ENCODE measurements at places on chromosomes 1 and 21.

DNA sequence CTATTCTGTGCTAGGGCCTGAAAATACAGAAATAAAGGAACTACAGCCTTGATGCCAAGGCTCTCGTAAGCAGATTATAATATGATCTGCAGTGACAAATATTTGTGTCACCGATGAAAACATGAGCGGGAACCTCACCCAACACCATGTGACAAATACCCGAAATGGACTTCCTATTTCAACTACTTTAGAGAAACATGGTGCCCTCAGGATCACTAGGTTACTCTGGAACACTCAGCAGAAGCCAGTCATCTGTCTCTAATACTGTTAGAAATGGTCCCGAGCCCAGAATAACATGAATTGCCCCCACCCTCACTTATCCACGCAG lies 463 bp upstream of the VAMP3 start:
- DNase-seq, result no peak

DNA sequence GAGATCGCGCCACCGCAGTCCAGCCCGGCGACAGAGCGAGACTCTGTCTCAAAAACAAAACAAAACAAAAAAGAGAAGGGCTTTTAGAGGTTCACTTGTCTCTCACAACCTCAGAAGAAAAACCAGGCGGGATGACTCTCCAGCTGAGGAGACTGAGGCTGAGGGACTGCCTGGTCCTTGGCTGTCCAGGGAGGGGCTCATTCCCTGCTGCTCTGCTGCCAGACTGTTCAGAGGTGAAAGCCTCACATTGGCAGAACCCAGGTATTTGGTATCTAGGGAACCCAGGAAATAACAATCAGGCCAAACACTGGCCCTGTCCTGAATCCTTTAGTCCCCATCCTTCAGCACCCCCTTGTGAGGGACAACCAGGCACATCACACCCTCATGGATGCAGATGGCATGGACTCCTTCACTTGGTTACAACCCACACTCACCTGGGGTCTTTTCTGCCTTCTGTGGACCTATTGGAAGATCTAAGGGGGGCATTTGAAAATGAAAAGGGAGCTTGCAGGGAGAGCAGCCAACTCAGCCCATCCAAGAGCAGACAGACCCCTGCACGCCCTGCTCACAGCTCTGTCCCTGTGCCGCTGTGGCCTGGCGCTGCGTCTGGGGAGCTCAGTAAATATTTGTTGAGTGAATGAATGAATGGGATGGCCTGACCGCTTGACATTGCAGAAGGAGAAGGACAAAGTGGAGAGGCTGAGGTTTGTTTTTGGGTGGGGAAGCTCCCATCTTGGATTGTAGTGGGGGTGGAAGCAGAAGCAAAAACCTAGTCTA lies 33.4 kb downstream of the CD247 start:
- DNase-seq, result no peak

GRCh38 chr1:228096416-228097332 lies 6.5 kb downstream of the C1orf35 start:
- DNase-seq, result no peak

DNA sequence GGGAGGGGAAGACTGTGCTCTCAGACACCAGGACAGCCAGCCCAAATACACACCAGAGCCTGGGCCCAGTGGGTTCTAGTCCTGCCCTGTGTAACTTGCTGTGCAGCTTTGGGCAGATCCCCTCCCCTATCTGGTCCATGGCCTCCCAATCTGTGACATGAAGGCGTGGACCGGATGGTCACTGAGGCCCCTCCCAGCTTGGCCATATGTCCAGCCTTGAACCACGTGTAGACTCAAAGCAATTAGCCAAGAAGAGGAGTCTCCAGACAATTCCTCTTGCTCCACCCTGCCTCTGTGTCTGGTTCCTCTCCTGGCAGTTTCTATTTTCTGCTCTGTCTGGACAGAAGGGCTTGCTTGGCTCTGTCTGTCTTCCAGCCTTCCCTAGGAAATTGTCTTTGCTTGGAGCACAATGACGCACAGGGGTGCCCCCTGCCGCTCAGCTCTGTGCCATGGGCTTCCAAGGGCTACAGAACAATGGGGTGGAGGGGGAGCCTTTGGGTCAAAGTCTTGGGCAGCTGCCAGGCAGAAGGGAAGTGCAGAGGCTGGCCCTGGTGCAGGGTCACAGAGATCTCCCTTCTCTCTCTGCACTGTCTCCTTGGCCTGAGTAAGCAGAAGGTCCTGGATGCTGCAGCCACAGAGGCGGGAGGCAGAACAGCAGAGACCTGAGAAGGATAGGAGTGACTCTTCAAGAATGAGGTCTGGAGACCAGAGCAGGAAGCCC lies 66.1 kb downstream of the TENT5C start:
- no peak for DNase-seq

GRCh38 chr1:227729881-227730629 lies 5.0 kb downstream of the JMJD4 start:
- no peak for DNase-seq

GRCh38 chr1:53581476-53581875 lies 122.3 kb downstream of the DMRTB1 start:
- DNase-seq, result no peak

- peak; percentile 7 for DNase-seq
Observed at GRCh38 chr1:226438007-226438406, 30.1 kb upstream of the PARP1 start.

DNA sequence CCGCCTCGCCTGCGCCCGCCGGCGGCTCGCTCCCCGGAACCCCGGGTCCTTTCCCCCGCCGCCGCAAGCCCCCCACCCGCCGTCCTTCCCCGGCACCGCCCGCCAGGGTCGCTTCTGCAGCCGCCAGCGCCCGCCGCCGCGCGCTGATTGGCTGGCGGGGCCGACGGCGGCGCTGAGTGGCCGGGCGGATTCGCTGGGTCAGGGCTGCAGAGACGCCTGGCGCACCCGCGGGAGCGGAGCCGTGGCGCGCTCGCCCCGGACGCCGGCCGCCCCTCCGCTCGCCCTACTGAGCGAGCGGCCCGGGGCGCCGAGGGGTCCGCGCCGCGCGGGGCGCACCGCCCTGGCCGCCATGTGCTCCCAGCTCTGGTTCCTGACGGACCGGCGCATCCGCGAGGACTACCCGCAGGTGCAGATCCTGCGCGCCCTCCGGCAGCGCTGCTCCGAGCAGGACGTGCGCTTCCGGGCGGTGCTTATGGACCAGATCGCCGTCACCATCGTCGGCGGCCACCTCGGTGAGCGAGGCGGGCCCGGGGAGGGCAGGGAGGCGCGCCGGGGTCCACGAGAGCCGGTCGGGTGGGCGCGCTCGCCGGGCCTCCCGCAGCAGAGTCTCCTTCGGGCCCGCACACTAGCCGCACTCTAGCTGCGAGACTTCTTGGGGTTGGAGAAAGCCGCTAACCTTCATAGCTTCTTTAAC lies at the start of gene RIMKLA:
RIMKLA (plus strand) TSS at position 207 of the 694 bp plus-strand sequence; CDS start at position 350, 143 bp downstream.
- peak; percentile 85 for DNase-seq

DNA sequence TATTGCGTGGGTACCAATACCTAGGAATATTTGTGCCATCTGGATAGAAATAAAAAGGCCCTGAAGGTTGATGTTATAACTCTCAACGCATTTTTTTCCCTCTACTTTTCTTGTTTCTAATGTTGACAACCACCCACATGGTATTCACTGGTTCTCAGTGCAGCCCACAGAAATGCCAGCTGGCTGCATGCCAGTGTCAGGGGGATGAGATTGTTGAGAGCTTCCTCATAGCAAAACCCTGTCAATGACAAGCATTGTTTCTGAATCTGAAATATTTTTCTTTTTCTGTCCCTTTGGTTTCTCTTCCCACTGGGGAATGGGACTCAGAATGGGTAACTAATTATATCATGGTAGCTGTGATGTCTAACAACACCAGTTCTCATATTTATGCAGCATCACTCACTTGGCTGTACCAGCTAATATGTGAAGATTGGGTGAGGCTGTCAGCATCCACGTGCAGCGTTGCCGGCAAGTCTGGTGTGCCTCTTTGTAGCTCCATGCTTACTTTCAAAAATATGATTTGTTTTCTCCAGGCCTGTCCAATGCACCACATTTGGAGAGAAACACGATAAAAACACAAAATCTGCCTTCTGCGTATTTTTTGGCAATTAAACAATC lies 284.6 kb downstream of the PTBP2 start:
- DNase-seq, result peak; percentile 39

DNA sequence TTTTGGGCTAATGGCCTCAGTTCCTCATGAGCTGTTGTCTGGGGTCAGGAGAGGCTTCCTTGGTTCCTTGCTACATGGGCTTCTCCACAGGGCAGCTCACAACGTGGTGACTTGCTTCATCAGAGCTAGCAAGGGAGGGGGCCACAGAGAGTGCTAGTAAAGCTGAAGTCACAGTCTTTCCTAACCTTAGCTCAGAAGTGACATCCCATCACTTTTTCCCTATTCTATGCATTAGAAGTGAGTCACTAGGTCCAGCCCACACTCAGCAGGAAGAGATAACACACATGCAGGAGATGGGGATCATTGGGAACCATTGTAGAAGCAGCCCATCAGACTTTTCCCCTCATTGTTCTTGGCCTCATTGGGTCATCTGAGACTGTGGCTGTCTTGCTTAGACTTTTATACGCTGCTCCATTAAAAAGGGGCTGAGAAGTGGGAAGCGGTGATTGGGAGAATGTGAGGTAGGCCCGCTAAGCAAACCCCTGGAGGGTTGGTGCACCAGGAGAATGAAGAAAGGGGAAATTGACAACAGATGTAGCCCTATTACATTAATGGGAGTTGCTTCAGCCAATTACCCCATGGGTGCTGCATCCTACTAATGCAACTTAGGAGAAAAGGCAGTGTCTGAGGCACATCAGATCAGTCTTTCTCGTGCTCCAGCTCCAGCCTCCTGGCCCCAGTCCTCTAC lies 22.1 kb upstream of the IGSF21 start:
- no peak for DNase-seq

- DNase-seq, result no peak
Observed at GRCh38 chr1:228065543-228066347, 16.8 kb upstream of the ARF1 start.

DNA sequence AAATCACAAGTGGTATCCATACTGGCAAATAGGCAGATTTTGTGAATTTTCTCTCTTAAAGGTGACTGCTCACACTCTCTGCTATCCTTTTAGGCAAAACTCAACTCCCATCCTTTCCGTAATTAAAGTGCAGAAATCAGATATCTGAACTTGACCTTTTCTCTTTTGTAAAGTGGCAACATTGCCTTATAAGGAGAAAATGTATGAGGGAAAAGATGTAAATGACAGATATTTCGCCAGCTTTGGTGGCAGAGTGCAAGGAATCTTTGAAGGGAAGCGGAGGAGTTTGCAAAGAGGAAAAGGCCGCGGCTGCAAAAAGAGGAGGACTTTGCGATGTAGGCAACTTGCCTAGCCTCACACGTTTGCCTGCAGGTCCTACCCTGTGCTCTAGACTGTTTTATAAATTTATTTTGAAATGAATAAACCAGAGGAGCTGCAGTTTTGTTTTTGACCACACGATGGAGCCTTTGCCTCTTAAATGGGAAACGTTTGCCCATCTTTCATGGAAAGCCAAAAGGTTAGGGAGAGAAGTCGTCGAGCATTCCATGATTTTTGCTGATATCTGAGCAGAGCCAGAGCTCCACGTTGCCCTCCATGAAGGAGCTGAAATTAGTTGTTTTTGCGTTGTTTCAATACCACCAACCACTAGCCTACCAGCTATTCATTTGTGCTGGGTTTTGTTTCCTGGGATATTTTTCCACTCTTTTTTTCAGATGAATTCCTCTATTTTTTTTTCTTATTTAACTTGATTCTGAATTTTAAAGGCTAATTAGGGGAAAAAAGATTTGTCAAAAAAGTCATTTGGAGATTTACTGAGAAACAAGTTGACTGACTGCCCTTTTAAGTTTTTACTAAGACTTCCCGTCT lies 242.3 kb downstream of the LMX1A start:
- peak; percentile 62 for DNase-seq

- no peak for DNase-seq
Observed at GRCh38 chr1:79899914-79900313, 893.4 kb upstream of the ADGRL4 start.

- no peak for DNase-seq
Observed at GRCh38 chr1:1779691-1780597, 1.7 kb upstream of the NADK start.

DNA sequence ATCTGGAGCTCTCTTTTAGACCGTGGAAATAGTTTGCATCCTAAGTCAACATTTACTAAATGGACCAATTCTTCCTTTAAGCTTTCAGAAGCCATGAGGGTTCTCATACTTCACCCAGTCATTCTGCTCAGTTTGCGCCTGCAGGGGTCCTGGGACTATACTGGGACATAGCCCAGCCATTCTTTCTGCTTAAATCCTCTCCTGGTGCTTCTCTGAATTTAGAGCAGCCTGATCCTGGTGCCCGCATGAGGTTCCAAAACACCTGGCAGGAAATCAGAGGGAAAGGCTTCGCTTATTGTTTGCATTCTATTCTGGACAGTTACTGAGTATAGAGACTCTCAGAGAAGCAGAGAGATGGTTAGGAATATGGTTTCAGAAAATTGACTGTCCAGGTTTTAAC lies 27.0 kb downstream of the TNN start:
- DNase-seq, result no peak

DNA sequence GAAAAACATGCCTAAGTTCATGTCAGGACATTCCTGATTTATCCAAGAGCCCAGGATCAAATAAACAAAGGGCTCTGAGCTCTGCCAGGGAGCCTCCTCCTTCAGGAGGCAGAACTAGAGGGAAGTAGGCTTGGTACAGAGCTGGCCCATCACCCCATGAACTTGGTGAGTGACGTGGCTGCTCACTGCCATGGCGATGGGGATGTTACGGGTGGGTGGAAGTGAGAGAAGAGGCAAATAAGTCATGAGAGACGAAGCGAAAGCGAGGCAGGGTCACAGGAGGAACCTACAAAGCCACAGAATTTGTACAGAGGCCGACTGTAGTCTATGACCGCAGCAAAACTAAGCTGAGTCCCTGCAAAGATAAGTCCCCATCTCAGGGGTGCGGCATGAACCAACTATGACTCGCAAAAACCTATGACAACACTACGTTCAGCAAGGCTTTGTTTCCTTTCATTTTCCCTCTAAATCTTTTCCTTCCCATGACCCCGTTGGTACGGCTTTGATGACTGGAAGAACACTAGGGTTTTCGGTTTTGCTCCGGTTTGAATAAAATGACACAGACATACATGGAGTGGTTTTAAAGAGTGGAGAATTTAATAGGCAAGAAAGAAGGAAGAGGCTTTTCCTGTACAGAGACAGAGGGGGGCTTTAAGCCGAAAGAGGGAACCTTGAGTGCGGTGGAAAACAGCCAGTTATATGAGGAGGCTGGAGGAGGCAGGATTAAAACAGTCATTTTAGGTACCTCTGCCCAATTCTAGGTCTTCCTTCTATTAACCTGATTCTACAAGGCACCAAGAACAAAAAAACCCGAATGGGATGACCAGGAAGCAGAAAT lies 74.1 kb downstream of the CD46 start:
- no peak for DNase-seq

DNA sequence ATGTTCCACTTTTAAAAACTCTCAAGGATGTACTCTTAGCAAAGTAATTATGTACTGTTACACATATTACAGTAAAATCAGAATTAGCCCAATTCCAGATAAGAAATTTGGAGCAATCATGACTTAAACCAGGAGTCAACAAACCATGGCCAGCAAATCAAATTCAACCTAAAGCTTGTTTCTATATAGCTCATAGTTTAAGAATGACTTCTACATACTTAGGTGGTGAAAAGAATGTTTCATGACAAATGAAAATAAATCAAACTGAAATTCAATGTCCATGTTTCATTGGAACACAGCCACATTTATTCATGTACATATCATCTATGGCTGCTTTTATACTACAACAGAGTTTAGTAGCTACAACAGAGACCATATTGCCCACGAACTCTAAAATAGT lies 35.1 kb downstream of the FRRS1 start:
- DNase-seq, result no peak
